GM23248 (cell line): ENCODE measurements at places on chromosomes 2 and 18. TPM values are rescaled to one million over a fixed set of nuclear protein-coding genes. Genes with fewer than 3 reads are reported as not detected.

Gene DUSP28
- total RNA-seq, result 1.5 and 3.2 TPM in 2 replicates

Gene CYP1B1
- total RNA-seq, result 51.0 and 56.0 TPM in 2 replicates

Gene DCDC2C
- not detected in 2 replicates for total RNA-seq

Gene STK39
- 10.5 and 14.6 TPM in 2 replicates for total RNA-seq

Gene DTNA
- total RNA-seq, result 4.2 and 14.5 TPM in 2 replicates

Gene DSC2
- total RNA-seq, result not detected in 2 replicates

Gene CENPA
- total RNA-seq, result 5.7 and 8.1 TPM in 2 replicates

Gene LIMS4
- total RNA-seq, result 1.0 TPM in 1 of 2 replicates, not detected in the other

Gene CXCR4
- total RNA-seq, result not detected in 2 replicates

Gene GKN1
- total RNA-seq, result not detected in 2 replicates

Gene EPG5
- 77.7 and 77.9 TPM in 2 replicates for total RNA-seq

DNA sequence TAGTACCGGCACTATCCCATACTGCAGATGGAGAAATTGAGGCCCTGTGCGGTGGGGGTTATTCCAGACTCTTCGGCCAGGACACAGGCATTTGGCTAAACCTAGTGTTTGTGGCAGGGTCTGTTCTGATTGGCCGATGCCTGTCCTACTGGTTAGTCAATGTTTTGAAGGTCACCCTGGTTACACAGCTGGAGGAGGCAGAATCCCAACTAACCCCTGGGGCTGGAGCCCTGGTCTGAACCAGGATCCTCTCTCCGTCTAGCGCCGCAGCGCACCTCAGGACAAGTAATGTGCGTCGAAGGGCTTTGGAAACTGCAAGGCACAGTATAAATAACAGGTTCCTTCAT lies 19.4 kb downstream of the TEX44 start:
- DNase-seq, result peak; percentile 89

DNA sequence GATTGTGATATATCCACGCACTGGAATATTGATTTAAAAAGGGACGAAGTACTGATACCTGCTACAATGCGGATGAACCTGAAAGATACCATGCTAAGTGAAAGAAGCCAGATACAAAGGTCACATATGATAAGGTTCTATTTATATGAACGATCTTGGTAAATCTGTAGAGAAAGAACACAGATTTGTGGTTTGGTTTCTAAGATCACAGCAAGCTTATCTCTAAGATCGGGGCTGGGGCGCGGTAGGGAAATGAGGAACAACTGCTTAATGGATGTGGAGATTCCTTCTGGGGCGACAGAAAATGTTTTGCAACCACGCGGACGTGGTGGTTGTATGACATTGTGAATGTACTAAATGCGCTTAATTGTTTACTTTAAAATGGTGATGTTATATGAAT lies 60.1 kb downstream of the NEDD4L start:
- no peak for DNase-seq

DNA sequence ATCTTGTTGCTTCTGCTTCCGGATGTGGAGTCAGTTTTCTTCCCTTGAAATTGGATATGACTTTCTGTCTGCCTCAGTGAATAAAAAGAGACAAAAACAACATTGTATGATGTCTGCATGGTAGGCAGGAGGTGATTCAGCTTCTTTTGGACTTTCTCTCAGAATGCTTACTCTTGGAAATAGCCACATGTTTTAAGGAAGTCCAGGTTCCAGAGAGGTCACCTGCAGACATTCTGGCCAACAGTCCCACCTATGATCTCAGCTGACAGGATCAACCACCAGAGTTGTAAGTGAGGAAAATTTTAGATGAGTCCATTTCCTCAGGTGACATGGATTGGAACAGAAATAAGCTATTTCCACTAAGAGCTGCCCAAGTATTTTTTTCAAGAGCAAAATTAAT lies 508.7 kb upstream of the FAM98A start:
- DNase-seq, result no peak

GRCh38 chr2:222756951-222757650 lies 85.6 kb downstream of the MOGAT1 start:
- DNase-seq, result peak; percentile 84

- no peak for DNase-seq
Measured at GRCh38 chr2:127707890-127708648, 6.8 kb downstream of the SFT2D3 start.

DNA sequence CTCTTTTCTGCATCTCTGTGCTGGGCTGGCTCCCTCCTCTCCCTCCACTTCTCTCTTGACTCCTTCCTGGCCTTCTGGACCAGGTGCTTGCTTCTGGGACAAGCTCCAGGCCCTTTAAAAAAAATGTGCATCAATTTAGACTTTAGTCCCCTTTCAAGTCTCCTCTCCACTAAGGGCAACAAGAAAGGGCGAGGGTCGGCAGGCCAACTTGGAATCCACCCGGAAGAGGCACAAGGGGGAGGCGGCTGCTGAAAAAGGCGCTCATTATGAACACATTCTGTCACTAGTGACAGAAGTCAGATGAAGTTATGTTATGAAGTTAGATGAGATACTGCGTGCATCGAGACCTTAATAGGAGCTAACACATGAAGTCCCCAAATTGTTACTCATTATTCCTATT lies 13.6 kb upstream of the RHOB start:
- DNase-seq, result no peak

DNA sequence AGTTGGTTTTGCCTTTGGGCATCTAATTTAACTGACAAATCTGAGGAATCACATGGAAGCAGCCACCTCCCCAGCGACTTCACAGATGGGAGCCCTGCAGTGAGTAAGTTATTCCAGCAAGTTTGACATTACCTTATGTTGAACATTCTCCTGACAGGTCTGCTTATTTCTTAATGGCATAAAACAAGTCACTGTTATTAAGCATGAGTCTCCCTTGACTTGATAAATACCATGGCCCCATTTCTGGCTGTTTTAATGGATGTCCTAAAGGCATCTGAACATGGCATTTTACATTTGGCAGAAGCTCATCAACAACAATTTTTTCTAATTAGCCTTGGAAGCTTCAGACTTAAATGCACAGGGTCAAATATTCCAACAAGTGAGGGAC lies 92.6 kb upstream of the CREB1 start:
- no peak for DNase-seq

GRCh38 chr18:63999871-64000270 lies 30.0 kb downstream of the SERPINB8 start:
- no peak for DNase-seq

GRCh38 chr2:25190536-25190935 lies 22.2 kb upstream of the POMC start:
- no peak for DNase-seq

DNA sequence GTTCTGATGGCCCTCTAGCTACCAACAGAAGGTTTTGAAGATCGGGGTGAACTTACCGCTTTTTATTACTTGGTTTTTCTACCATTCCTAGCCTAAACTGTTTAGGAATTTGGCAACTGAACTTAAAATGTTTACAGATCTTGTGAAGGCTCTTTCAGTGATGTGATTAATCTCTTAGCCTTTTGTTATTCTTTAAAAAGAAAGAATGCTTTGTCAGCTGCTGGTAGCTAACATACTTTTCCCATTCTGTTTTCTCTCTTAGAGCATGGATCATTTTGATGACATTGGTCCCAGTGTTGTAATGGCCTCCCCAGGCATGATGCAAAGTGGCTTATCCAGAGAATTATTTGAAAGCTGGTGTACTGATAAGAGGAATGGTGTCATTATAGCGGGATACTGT lies 18.1 kb downstream of the CPSF3 start:
- DNase-seq, result no peak

DNA sequence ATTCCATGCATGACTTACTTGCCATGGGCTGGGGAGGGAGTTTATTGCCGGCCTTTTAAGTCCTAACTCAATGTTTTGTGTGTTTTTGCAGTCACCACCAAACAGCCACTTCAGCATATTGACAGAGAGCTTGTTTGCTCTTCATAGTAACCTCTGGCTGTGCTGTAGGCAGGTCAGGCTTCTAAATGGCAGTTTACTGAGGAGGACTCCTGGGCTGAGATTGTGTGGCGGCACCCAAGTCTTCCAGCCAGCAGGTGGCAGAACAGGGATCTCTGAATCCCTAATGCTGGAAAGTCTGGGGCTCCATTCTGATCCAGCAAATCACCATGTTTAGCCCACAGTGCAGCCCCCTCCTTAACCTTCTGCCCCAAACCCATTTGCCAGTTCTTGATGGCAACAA lies 121.2 kb downstream of the CAPN13 start:
- no peak for DNase-seq

- peak; percentile 92 for DNase-seq
Measured at GRCh38 chr2:189276277-189276676, 96.7 kb upstream of the COL5A2 start.

GRCh38 chr18:58599106-58599505 lies 29.8 kb downstream of the ALPK2 start:
- DNase-seq, result peak; percentile 31

- DNase-seq, result no peak
Measured at GRCh38 chr2:72238311-72238710, 90.6 kb upstream of the CYP26B1 start.

DNA sequence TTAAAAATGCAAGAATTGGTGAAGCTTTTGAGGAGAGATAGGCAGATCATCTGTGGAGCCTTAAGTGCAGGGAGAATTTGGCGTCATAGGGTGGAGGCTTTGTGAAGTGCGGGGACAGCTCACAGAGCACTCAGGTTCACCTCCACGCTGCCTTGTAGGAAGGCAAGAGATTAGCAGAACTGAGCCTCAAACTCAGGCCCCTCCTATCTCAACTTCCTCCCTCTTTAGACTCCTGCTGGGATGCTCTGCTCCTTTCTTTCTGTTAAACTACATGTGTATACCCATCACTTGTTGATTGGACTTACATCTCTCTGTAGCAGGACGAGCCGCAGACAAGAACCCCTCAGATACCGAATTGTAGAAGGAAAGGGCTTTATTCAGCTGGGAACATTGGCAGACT lies 422.2 kb downstream of the SETBP1 start:
- DNase-seq, result no peak

DNA sequence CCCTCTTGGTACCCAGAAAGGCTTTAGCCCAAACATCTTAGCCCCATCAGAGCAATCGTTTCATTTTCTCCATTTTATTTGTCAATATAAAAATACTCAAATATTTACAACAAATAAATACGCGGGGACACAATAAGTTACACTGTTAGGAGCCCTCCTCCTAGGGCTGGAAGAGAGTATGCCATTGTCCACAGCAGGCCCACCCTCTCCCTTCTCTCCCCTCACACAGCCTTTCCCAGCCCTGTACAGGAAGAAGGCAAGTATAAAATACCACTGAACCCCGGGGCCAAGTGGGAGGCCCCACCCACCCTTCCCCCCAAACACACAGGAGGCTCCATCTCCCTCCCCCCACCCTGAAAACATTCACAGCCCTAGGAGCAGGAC lies 1.9 kb upstream of the ANKRD39 start:
- DNase-seq, result no peak

- DNase-seq, result no peak
Measured at GRCh38 chr2:191705084-191705483, 27.1 kb downstream of the NABP1 start.
